Cerebellar nuclear complex (tissue), 1 donor: ENCODE measurements at places on chromosomes 4 and X.

GRCh38 chr4:144989306-144989705 is 108.7 kb downstream of the ANAPC10 start:
- DNase-seq, result no peak

DNA sequence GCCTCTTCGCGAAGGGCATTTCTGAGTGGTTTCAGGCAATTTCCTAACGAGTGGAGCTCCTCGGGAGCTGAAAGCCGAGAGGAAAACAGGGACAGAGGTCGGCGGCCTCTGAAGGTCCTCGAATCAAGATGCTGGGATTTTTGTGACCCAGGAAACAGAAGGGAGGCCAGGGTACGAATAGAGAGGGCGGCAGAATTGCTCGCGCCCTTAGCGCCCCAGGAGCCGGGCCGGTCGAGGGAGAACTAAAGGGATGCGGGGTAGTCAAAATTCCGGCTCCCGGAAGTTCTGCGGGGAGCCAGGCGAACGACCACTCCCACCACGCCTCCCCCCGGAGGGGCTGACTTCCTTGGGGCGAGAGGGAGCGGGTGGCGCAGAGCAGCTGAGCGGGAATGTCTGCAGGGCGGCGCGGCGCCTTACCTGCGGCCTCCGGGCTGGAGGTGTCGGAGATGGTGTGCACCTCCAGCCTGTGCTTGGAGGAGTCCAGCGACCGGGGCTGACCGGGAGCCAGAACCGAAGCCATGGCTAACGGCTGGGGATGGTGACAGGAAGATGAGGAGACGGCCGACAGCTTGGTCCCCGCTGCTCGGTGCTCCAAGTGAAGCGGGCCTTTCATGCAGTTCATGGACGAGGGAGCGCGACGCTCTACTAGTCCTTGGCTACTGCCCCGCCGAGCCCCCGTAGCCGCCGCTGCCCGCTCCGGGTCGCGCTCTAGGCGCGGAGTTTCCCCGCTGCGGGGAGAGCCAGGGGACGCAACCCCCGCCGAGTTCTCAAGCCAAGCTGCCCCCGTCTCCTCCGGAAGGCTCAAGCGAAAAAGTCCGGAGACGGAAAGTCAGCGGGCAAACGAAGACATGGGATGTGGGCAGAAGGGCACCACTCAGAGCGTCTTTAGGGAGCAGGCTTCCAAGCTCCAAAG is 782 bp downstream of the PITX2 start:
- DNase-seq, result no peak

GRCh38 chr4:188025476-188025875 is 29.9 kb downstream of the ZFP42 start:
- no peak for DNase-seq

- no peak for DNase-seq
Measured at GRCh38 chrX:1589356-1590130, 1.9 kb upstream of the AKAP17A start.

DNA sequence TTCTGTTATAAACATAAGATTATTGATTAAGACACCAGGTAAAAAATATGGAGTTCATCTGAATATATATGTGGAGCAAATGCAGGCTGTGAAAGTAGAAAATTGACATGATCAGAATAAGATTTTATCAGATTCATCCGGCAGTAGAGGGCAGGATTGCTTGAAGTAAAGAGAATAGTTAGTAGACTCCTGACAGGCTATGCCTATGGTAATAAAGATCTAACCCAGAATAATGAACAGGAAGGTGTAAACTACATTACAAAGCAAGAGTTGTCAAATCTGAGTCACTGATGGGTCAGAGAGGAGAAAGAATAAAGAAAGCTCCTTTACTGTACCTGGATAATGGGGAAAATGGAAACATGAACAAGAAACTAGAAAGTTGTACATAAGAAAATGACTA is 20.8 kb upstream of the TMEM184C start:
- DNase-seq, result no peak

DNA sequence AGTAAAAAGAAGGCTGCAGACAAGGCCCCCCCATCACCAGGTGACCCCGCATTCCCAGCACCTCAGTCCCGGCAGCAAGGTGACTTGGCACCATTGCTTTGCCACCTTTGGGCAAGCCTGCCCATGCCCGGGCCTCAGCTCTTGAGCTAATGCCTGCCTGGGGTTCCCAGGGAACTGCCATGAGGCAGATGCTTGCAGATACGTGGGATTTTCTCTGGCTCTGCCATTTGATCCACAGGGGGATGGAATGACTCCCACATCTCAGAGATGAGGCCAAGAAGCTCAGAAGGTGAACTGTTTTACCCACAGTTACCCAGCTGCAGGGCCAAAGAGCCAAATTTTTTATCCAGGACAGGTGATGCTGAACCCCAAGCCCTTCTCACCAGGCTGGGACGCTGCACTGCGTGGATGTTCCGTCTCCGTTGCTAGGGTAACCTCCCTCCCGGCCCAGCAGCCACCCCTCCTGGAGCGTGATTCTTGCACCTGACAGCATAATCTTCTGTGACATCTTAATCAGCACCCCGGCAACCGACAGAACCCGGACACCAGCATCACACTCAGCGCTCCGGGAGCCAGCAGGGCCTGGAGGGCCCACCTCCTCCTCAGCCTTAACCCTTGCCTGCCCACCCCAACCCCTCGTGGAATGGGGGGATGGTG is 15.7 kb upstream of the MSX1 start:
- no peak for DNase-seq

DNA sequence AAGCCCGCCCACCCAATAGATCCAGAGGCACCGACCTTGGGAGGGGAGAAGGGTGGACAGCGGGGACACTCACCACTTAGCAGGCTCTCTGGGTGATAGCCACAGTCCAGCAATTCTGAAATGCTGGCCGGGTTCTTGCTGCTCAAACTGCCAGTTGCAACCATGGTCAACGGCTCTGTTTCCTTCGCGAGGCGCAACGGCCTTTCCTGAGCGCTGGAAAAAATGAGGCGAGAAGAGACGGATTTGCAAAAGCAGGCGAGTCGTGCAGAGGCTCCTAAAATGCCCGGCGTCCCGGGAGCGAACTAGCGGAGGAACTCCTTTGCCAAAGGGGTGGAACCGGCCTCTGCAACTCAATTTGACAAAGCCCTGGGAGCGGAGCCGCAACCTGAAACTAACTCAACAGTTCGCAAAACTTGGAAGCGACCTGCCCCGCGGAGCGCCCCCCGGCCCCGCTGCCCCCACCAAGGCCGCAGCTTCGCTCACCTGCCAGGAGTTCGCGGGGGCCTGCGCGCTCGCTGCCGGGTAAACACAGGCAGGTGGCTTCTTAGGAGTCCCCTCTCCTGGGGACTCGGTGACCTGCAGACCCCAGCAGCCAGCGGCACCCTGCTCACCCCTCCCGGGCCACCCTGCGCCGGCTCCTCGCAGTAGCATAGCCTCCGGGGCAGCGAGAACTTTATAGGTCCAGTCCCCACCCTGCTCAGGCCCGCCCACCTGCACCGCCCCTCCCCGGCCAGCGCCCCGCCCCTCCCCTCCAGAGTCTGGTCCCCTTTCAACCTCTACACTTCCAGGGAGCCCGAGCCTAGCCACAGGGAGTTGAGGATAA is at the start of gene DDIT4L:
Gene DDIT4L, minus strand, starts transcription at position 649 of the 823 bp plus-strand sequence. Its CDS starts 485 bp downstream, at position 164.
- no peak for DNase-seq

GRCh38 chr4:168221301-168221700 is 97.3 kb downstream of the DDX60 start:
- DNase-seq, result no peak

- no peak for DNase-seq
Measured at GRCh38 chr4:75698963-75699228, 25.5 kb upstream of the USO1 start.
